ENCODE measurements at places on chromosomes 3 and 15. TPM values are rescaled to one million over a fixed set of nuclear protein-coding genes. Genes with fewer than 3 reads are reported as not detected.

- no peak for DNase-seq
Observed at GRCh38 chr3:196641333-196642054, 2.0 kb downstream of the NRROS start.

GRCh38 chr3:127177226-127177625 is 15.7 kb upstream of the PRR23E start:
- DNase-seq, result no peak

DNA sequence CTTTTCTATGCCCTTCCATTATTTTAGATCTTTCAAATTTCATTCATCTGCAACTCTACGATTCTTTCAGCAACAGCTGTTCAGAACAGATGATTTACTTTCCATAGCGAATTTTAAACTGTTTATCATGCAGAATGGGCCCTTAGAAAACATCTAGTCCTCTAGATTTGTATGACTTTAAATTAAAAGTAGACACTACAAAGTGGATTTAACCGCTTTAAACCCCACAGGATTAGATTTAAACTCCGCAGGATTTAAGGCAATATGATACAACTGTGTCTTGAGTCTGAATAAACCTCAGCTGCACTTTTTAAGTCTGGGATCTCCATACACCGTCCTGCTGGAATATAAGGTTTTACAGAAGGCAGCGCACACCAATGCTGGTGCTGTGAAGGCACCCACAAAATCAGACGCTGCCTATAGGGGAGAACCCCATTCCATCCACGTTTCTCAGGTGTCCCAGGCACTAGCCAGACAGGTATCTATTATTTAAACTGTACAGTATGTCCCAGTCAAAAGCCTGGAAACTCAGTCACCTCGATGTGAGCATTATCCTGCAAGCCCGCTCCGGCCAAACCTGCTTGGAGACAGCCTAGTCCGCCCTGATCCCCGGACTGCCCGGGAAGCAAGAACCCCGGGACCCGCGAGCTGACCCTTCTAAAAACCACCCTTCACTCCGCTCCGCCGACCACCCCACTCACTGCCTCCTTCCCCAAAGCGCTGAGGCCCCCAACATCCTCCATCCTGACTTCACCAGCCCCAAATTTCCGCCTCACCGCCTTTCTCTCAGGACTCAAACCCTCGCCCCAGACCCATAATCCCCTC is 768 bp downstream of the ANO10 start:
- no peak for DNase-seq

GRCh38 chr3:117790235-117790987 is 1080.8 kb downstream of the TUSC7 start:
- no peak for DNase-seq

TRAIP gene
- 7.4 TPM for polyA plus RNA-seq

MESD gene
- polyA plus RNA-seq, result 29.6 TPM

ARRDC4 gene
- 83.1 TPM for polyA plus RNA-seq

GATM gene
- 149 TPM for polyA plus RNA-seq

THRB gene
- 38.3 TPM for polyA plus RNA-seq

- DNase-seq, result no peak
Observed at GRCh38 chr3:101036213-101036618, 43.0 kb upstream of the ABI3BP start.

- peak; percentile 46 for DNase-seq
Observed at GRCh38 chr3:42961633-42962032, 17.5 kb upstream of the GASK1A start.

DNA sequence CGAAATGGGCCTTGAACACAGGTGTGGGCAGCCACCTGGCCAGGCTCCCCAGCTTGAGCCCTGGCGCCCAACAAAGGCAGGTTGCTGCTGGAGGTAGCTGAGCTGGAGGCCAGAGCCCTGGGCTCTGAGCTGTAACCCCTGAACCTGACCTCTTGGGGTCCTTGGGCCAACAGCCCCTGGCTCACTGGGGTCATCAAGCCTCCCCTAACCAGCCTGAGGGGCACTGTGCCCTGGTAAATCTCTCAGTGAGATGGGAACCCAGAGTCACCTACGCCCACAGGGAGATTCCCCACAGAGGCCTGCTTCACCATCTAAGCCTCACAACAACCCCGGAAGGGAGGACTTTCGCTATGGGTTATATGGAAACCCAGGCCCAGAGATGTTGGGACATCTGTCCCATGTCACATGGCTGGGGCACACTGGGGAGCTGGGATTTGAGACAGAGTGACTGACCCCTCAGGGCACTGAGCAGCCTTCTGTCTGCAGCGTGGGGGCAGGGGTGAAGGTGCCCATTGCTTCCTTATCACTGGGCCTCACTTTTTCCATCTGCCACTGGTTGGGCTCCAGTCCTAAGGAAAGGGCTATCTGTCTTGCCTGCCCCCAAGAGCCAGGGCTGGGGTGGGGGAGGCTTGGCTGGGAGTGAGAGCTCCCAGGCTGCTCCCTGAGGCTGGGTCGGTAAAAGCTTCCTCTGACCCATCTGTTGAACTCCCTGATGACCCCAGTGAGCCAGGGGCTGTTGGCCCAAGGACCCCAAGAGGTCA is 59.1 kb downstream of the IQSEC1 start:
- DNase-seq, result no peak

- no peak for DNase-seq
Observed at GRCh38 chr3:1068985-1069384, 23.8 kb upstream of the CNTN6 start.

DNA sequence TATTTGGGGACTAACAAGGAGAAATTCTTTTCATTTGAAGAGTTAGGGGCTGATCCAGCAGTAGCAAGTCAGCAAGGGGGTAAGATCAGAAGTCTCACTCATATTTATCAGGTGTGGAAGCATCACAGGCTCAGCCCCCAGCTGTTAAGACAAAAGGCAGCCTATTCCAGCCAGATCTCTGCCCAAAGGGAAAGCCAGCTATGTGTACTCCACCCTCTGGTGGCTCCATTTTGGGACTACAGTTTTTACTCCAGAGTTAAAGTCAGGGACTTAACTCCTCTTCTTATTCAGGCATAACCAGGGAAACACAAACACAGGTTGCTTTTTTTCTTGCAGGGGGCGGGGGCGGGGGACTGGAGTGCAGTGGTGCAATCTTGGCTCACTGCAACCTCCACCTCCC is 19.2 kb downstream of the UBP1 start:
- no peak for DNase-seq

DNA sequence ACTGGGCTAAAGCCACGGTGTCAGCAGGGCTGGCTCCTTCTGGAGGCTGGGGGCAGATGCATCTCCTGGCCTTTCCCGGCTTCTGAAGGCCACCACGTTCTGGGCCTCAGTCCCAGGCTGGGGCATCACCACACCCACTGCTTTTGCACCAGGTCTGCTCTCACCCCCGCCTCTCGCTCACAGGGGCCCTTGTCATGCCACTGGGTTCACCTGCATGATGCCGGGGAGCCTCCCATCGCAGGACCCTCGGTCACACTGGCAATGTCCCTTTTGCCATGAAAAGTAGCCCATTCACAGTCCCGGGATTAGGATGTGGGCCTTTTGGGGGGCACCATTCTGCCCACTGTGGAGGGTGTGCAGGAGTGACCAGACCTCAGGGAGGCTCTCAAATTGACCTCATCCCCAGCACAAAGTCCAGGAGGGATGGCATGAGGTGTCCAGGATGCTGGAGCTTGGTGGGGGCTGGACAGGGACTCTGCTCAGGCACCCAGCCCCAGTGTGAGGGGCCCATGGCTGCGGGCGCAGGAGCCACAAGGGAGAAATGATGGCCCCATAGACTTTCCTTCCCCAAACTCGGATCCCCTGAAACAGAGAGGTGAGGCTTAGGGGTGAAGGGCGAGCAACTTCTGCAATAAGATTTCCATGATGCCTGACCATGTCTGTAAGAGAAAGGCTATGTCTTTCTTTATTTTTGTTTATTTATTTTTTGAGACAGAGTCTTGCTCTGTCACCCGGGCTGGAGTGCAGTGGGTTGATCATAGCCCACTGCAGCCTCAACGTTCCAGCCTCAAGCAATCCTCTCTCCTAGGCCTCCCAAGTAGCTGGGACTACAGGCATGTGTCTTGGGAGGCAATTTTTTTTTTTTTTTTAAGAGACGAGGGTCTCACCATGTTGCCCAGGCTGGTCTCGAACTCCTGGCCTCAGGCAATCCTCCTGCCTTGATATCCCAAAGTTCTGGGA is 189.1 kb downstream of the GOLGA6L6 start:
- DNase-seq, result no peak

SCN11A gene
- polyA plus RNA-seq, result 1.1 TPM

GRCh38 chr15:63186065-63186464 is 3.3 kb upstream of the RAB8B start:
- no peak for DNase-seq

ABI3BP gene
- 75.9 TPM for polyA plus RNA-seq

SLCO2A1 gene
- 8.2 TPM for polyA plus RNA-seq

- DNase-seq, result no peak
Observed at GRCh38 chr3:136716629-136717028, 35.5 kb downstream of the STAG1 start.

DNA sequence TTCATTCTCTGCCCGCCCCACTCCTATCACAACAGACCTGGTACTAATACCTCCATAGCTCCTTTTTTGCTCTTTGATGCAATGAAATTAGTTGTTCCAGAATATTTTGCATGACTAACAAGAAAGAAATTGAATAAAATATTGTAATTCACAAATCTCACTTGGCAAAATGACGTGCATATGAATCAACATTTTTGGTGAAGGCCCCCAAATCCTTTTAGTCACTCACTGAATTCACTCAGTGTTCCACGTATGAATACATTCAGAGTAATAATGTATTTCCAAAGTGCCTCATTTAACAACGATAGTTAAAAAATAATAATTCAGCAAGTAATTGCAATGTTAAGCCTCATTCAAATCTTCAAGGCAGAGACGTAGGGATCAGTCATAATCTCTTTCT is 148.6 kb upstream of the STRIT1 start:
- no peak for DNase-seq

DNA sequence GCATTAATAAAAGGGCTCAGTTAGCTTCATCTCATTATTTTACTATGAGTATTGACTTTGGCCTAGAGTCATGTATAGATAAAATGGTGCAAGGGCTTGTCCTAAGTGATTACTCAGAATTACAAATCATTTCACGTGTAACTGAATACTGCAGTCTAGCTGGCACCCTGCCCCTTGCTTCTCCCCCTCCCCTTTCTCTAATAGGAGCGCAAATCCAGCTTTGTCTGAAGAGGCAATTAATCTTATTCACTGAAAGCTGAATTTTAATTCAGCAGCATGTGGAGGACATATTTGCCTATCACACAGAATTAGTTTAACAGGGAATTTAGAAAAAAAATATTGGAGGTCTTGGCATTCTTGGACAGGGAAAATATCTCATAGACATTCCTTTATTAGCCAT is 412.1 kb upstream of the DPH6 start:
- no peak for DNase-seq

POTEB2 gene
- not detected for polyA plus RNA-seq

NLGN1 gene
- 3.6 TPM for polyA plus RNA-seq

DNA sequence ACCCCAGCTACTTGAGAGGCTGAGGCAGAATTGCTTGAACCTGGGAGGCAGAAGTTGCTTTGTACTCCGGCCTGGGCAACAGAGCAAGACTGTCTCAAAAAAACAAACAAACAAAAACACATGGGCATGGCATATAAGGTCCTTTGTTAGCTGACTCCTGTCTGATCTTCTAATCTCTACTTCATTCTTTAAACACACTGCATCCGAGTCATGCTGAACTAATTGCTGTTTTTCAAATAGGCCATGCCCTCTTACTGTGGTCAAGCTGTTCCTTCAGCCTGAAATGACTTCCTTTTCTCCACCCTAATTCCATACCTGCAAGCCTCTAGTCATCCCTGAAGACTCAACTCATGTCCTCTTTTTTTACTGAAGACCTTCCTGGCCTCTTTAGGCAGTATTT is 22.3 kb upstream of the SLMAP start:
- no peak for DNase-seq

- DNase-seq, result no peak
Observed at GRCh38 chr3:20310629-20311028, 124.6 kb upstream of the SGO1 start.

DNA sequence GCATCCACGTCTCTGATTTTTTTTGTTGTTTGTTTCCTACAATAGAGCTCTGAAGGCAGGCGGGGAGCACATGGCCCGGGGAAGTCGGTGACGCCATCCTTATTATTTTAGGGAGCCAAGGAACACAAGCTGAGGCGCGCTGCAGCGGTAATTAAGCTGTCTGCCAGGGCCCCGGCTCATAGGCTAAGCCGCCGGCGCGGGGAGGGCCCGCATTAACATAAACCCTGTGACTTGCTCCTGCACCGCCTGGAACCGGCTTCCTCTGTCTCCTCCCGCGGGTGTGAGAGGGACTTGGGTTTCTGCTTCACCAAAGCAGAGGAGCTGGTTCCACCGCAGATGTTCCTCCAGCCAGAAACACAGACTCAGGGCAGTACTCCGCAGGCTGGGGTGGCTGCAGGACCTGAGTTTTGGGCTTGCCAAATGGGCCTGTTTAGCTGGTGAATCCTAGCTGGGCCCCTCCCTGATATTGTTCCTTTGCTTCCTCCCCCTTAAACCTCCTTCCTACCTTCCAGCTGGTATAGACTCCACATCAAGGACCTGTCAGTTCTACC is 25.3 kb downstream of the ANP32A start:
- DNase-seq, result peak; percentile 82

GRCh38 chr3:25594007-25594502 is 70.7 kb downstream of the TOP2B start:
- DNase-seq, result peak; percentile 18

DNA sequence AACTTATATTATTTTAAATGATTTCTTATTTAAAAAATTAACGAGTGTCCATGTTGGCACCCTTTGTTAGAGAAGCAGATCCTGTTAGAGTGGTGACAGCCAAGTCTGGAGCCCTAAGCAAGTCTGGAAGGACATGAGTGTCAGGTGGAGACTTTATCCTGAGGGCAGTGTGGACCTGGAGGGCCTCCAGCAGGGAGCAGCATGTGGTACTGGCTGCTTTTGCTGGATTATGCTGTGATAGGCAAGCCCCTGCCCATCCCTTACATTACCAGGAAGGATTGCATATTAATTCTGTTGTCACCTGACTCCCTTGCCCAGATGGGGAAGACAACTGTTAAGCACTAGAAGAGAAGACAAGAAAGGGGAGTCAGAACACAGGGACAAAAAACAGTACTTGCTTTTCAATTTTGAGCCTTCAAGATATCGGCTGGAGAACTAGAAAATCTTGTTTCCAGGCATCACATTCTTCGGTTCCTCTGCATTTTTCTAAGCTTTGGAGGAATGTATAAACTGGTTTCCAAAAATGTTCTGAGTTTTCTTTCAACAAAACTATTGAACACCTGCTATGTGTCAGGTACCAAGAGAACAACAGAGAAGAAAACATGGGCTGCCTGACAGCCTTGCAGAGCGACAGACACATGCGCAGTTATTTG is 22.7 kb downstream of the ZNF860 start:
- DNase-seq, result peak; percentile 23

Data from large intestine (tissue), 12 donors.